ENCODE measurements at places on chromosomes 2 and 18.

- DNase-seq = no peak
Measured at GRCh38 chr18:78891185-78891762, 88.3 kb upstream of the SALL3 start.

DNA sequence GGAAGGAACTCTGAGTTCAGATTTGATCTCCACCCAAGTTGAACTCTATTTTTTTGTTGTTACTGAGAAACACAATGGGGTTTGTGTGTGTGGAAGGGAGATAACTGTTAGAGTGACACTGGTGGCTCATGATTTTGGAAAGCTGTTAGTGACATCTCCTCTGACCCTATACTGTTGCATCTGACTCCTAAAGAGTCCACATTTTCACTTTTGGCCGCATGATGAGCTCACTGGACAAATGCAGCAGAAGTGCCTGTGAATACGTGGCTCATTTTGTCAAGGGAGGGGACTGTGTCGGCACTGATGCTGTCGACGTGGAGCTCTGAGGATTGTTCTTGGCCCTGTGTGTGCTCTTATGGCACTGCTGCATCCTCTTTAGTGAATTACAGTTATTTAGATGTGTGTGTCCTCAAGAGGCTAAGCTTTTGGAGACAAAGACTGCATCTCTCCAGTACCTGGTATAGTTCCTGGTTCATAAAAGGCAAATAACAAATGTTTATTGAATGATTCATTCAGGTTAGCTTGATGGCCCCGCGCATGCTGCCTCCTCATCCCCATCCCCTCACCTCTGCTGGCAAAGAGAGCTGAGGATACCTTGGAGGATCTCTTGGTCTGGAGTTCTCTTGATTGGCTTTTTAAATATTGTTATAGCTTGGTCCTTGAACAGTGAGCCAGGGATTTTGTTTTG lies 135.4 kb downstream of the PHLPP1 start:
- DNase-seq = no peak

GRCh38 chr2:207317378-207317984 lies 151.7 kb upstream of the KLF7 start:
- no peak for DNase-seq

DNA sequence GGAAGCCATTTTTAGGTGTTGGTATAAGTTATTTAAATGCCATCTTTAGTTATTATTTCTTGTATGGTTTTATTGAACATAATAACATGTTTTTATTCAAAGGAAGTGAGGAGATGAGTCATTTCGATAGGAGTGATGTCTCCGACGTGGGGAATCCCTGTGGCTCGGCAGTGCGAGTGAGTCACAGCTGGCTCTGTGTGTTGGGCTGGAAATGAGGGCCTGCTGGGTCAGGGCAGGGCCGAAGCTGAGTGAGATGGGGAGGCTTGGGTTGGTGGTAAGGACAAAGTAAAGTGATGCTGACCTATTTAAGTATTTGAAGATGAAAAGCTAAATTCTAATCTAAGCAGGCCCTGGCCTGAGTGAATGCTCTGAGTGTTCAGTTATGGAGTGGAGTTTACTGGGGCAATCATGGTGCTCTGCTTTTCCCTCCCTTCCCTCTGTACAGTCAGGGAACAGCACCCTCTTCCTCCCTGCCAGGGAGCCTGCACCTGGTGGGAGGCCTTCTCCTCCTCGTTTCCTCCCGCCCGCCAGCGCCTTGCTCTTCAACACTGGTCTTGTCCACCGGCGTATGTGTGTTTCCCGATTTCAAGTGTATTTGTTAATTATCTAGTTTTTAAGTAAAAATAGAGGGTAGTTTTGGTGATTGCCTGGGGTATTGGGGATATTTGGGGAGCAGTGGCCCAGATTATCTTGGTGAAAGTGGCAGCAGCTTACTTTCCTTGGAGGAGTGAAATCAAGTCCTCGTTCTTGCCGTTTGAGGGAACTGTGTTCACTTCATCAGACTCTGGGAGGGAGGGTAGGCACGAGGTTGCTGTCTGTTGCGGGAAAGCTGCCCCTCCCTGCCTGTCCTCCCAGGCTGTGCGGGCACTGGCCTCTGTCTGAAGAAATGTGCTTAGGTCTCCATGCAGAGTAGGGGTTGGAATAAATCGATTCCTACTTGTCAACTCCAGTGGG lies 157.0 kb downstream of the LDLRAD4 start:
- DNase-seq = no peak

- DNase-seq = peak; percentile 21
Measured at GRCh38 chr2:110211938-110212858, at the start of gene MTLN. Gene MTLN (minus strand): TSS chr2:110212547. CDS start chr2:110212525, 22 bp downstream.

DNA sequence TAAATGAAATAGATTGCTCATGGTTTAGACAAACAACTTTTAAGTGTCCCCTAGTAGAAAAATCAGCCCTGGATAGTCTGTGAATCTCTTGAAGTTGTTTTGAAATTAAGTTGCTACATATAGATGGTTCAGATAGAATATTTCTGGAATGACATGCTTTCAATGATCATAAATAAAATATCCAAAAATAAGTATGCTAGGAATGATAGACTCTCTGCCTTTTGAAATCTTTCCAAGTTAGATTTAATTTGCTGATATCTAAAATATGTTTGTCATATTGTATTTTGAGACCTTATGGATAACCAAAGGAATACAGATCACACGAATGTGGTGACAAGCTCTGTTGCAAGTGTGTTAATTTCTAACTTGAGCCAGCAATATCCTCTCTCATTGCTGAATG lies 488.7 kb downstream of the THSD7B start:
- no peak for DNase-seq

- no peak for DNase-seq
Measured at GRCh38 chr2:23485841-23486683, 101.1 kb downstream of the KLHL29 start.

DNA sequence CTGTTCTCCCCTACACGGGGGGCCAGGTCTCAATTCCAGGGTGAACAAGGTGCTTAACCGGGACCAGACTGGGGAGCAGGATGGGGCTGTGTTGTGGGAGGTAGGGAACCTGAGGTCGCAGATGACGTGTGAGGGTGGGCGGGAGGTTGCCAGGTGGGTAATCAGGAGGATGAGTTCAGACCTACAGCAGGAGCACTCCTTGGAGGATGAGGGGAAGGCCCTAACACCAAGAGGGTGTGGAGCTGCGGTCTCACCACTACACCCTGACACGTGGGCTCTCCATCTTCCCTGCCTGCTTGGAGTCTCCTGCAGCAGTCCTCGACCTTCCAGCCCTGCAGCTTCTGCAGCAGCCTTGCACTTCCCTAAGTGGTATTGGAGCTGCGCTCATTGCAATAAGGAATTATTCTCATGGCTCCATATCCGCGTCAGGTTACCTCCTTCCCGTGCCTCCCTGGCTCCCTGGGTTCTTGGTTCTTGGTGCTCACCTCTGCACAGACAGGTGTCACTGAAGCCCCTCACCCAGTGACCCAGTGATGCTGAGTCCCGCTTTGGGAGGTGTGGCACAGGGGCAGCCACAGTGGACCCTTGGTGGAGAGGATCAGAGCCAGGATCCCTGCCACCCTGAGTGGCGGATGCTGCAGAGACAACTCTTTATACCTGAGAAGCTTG lies 15.5 kb downstream of the SH3BP4 start:
- DNase-seq = no peak

- no peak for DNase-seq
Measured at GRCh38 chr18:52894801-52895200, 554.8 kb downstream of the DCC start.

DNA sequence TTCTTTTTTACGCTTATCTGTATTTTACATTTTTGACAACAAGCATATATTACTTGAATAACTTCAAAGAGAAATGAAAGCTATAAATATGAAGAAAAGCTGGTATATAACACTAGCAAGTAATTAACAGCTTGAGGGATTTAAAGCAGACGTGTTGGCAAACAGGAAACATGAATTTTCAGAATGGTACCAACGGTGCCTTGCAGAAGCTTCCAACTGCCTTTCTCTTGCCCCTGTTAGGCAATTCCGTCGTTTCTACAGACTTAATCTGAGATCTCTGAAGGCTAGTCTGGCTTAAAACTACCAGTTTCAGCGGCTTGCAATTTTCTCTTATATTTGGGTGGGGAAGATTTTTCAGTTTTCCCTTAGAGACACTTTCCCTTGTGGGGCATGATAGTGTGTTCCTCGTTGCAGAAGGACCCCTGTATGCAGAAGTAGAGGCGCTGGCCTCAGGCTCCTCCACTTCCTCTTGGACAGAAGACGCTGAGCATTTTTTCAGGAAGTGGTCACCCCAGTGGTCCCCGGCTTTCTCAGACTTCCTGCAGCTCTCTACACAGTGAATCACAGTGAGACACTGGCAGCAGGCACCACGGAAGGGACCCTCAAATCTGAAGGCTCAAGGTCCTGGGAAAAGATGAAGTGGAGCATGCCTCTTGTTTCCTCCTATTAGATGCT lies 56.2 kb upstream of the SLC16A14 start:
- DNase-seq = no peak

DNA sequence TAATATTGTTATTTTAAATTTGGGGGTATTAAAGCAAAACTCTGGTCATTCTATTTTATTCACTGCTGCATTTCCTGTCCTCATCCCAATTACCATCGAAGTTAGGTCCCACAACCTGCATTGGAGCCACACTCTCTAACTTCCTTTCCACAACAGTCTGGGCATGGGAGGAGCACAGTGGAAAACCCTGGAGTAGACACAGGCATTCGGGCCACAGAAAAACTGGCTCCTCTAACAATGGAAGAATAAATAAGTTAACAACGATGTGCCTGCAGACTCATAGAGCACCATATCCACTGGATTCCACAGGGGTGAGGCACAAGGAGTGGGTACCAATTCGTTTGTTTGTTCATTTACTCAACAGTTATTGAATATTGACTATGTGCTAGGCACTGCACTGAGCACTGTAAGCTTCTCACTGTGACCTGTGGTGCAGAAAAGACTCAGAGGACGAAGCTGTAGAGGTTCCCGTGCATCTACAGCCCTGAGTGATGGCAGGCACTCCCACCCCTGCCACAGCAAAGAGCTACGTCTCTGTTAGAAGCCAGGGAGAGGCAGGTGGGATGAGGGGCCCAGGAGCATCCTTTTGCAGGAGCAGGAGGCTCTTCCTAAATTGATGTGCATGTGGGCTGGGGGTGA lies 154.2 kb upstream of the PGAP1 start:
- DNase-seq = no peak

DNA sequence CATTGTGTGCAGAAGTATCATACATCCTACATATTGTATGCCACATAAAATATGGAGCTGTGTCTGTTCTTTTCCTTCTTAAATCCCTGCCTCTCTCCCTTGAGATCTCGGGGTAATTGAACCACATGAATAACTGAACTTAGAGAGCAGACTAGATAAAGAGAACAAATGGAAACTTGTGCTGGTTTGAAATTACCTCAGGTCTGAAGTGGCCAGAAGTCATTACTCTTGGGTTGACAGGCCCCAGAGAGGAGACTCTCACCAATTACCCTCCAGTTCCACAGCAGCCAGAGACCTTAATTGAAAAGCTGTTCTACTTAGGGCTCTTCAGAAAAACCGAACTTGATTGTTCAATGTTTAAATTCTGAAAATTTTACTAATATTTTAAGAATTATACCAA lies 5.0 kb upstream of the ADAM17 start:
- DNase-seq = no peak
